ENCODE measurements at places on chromosomes 6 and 20. TPM values are rescaled to one million over a fixed set of nuclear protein-coding genes. Genes with fewer than 3 reads are reported as not detected.
A peak's percentile ranks its signal among the peaks of the same experiment; 100 is the strongest.

The FAM83D gene
- 14.3 TPM for polyA plus RNA-seq

The SLC35D3 gene
- not detected for polyA plus RNA-seq

- DNase-seq: no peak
These were observed 24.6 kb upstream of the CCDC167 start for GRCh38 chr6:37524025-37524969.

- DNase-seq: no peak
These were observed 194.7 kb downstream of the NRN1 start for GRCh38 chr6:5811997-5812396.

- no peak for DNase-seq
These were observed 36.4 kb upstream of the SYNJ2 start for GRCh38 chr6:157944983-157945931.

DNA sequence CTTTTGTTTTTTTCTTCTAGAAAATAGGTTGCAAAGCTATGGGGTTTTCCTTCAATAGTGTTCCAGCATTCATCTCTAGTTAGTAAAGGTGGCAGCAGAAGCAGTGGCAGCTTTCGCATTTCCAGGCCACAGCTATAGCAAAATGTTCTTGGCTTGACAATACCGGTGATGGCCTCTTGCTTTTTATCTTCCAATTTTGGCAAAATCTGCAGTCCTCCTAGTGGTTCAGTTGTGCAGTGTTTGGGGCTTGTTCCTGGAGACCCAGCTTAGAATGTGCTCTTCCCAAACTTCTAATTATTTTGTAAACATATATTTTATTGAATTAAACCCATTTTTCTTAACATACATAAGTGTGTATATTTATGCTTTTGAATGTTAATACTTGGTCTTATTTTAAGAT lies 370.6 kb upstream of the MAN1A1 start:
- no peak for DNase-seq

DNA sequence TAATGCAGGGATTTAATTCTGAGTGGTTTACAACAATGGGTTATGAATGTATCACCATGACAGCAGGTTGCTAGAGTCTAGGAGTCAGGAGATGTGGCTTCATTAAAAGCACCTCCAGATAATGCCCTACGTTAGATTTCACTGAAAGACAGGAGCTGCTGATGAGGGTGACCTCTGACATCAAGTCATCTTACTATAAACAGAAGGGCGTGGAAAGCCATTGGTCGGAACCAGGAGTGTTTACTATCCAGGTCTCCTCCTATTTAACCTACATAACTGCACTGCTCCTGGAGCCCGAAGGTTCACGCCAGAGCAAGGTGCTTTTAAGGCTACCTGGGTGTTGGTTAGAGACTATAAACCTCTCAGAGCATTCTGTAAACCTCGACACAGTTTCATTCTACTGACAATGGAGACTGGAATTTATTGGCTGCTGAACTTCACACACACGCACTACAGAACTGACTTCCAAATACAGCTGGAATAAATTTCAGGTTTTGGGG lies 128.7 kb downstream of the EYA4 start:
- no peak for DNase-seq

DNA sequence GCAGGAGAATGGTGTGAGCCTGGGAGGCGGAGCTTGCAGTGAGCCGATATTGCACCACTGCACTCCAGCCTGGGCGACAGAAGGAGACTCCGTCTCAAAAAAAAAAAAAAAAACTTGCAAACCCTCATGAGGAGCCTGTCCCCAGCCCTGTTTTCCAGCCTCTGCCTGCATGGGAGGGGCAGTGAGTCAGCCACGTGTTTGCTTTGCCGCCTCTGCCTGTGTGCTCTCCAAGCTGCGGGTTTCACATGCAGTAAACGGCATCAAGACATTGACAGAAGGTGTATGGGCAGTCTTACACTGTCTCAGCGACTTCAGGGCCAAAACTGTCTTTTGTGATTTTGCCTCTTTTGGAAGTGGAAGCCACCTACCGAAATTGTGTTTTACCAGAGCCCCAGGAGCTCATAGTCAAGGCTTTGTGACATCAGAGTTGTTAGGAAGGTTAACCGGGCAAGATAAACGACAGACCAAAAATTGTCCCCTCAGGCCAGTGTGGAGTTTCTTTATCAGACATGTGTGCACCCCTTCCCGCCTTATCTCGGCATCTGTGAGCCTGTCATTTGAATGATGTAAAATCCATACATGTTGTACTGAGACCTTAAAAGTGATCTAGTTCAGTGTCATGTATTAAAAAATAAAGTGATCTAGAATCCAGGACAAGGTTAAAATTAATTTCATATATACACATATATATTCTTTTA lies 52.9 kb downstream of the RPP40 start:
- no peak for DNase-seq

GRCh38 chr20:46568570-46569129 lies 18.2 kb upstream of the OCSTAMP start:
- DNase-seq: peak; percentile 74
